GDM1 (cell line): ENCODE measurements at places on chromosomes 5 and 9.

GRCh38 chr5:142685418-142686209 is at the start of gene FGF1:
FGF1 (minus strand) TSS chr5:142686090; CDS start chr5:142614127, 71,963 bp downstream.
- DNase-seq: no peak

- no peak for DNase-seq
Measured at GRCh38 chr5:171226096-171226754, 82.8 kb upstream of the TLX3 start.

DNA sequence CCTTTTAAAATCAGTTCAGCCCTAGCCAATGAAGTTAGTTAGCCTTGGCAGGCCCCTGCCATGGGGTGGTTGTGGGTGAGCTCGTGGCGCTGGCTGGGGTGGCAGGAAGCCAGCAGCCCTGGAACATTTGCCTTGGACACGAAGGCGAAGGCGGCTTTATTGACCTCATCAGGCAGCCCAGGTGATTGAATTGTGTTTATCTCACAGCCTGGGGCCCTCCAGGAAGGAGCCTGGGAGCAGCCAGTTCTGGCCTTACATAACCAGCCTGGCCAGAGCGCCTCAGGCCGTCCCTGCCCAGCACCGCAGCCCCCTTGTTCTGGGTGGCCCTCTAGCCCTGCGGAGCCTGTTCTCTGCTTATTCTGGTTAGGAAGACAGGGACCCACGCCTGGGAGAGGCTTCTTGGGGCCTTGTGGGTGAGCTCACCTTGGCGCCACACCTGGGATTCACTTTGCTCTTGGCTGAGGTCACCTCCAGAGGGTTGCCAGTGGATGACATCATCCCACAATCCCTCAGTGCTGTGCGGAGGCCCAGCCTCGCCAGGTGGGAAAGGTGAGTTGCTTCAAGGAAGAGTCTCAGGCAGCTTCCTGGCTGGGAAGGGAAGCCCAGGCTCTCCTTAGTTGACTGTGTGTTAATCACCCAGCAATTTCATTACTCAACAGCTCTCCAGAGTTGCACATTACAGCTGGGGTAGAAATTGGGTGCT is 54.4 kb upstream of the RPL26L1 start:
- no peak for DNase-seq

DNA sequence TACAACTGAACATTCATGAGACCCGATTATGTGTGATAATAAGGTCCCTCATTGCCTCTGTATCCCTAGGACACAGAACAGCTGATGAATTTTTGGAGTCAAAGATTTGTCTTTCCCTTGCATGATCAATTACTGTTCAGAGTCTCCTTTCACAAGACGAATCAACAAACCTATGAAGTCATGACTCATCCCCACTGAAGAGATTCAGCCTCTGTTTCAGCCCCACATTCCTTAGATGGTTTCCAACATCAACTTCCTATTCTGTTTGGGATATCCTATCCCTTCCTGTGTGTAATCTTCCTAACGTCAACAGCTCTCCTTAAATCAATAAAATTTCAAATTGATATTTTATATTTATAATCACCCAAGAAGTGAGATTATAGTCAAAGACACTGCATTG is 199.0 kb downstream of the DNAH5 start:
- DNase-seq: no peak

- no peak for DNase-seq
Measured at GRCh38 chr9:32930486-32930885, 70.9 kb downstream of the APTX start.

GRCh38 chr5:159945359-159945758 is 29.1 kb downstream of the ADRA1B start:
- DNase-seq: no peak

DNA sequence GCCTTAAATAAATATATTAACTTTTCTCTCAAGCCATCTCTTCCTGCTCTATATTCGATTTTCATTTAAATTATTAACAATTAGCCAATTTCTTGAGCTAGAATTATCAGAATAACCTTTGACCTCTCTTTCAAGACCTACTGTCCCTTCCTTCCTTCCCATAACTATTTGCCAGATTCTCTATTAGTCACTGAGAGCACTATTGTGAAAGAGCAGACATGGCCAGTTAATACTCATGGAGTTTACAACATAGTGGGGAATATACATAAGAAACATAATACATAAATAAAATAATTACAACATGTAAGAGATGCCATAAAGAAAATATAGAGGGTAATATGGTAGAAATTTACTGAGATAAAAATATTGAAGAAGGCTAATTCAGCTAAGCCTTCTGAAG is 72.1 kb upstream of the CHD1 start:
- DNase-seq: no peak

DNA sequence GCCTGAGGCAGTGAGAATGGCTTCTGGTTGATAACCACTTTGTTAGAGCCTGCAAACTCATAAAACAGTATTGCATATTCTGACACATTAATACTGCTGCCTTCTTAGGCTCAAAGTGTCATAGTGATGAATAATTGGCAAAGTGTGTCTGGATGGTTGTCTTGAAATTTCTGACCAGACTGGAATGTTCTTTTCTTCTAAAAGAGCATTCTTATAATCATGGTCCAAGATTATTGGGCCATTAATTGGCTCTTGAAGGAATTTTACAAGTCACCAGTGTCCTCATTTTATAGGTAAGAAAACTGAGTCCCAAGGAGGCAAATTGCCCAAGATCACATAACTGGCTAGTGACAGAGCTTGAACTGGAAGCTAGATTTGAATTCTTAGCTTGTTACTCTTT is 111.7 kb downstream of the PCSK1 start:
- no peak for DNase-seq

DNA sequence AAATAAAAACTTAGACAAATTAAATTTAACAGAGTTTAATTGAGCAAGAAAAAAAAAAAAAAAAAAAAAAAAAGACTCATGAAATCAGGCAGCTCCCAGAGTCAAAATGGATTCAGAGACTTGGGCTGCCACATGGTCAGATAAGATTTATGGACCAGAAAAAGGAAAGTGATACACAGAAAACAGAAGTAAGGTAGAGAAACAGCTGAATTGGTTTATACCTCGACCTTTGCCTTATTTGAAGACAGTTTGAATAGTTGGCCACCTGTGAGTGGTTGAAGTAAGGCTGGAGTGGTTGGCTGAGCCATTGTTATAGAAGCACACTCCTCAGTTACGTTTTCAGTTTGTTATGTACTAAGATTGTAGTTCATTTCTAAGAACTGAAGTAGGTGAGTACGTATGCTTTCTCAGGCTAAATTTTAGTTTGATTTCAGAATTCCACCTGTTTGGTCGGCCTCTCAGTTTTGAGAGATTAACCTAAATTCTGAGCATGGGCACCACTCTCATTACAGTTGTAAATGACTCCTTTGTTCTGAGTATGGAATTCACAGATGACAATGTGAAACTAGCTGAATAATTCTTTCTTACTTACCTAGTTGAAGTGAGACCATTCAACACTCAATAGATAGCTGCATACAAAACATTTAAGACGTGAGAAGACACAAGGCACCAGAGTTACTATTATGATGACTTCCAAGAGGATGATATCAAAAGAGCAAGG is 149.0 kb downstream of the AOPEP start:
- no peak for DNase-seq

- no peak for DNase-seq
Measured at GRCh38 chr5:7169240-7169878, 226.6 kb upstream of the ADCY2 start.

- no peak for DNase-seq
Measured at GRCh38 chr5:80646926-80647325, 7.5 kb upstream of the MSH3 start.

- no peak for DNase-seq
Measured at GRCh38 chr5:33166948-33167347, 273.8 kb upstream of the TARS1 start.

- DNase-seq: no peak
Measured at GRCh38 chr5:119512277-119512676, 60.0 kb downstream of the HSD17B4 start.
